ENCODE measurements at places on chromosomes 6 and 20. TPM values are rescaled to one million over a fixed set of nuclear protein-coding genes. Genes with fewer than 3 reads are reported as not detected.

- no peak overlapping the region for H3K4me3 ChIP-seq
- no peak for DNase-seq
- H3K27me3 ChIP-seq: no peaks in the 10 kb centered on the region
- peaks cover 10% of the 10 kb centered on the region for H3K4me1 ChIP-seq
- no peak overlapping the region for H3K27ac ChIP-seq
- no peaks in the 10 kb centered on the region for H3K36me3 ChIP-seq
These were observed 3.9 kb downstream of the RAB44 start for GRCh38 chr6:36701401-36701991.

GRCh38 chr6:14660806-14661579 lies 543.4 kb downstream of the CD83 start:
- H3K27ac ChIP-seq: no peak overlapping the region
- no peaks in the 10 kb centered on the region for H3K4me1 ChIP-seq
- H3K36me3 ChIP-seq: no peaks in the 10 kb centered on the region
- no peak for DNase-seq

DNA sequence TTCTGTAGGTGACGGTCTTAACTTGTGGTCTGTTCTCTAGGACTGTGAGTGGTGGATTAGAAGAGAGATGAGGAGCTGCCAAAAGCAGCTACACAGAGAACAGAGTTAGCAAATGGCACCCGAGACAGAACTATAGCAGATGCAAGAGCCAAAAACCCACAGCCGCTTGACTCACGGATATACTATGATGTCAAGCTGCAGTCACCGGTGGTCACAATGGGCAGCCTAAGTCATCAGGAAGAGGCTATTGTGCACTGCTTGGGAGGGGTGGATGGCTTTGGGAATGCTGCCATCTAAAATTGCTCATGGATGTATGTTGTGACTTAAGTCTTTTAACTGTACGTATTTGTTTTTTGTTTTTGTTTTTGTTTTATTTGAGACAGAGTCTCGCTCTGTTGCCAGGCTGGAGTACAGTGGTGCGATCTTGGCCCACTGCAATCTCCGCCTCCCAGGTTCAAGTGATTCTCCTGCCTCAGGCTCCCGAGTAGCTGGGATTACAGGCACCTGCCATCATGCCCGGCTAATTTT lies at the start of gene GTSF1L:
Gene GTSF1L (minus strand): TSS at position 192 of the 528 bp plus-strand sequence. CDS start 308 bp downstream, outside the sequence.
- H3K4me3 ChIP-seq: no peak within 1 kb of the TSS
- no peak within 1 kb of the TSS for H3K27ac ChIP-seq
- peaks cover 10% of the 10 kb centered on the region for H3K27me3 ChIP-seq
- no peak for DNase-seq
- H3K4me1 ChIP-seq: no peaks in the 10 kb centered on the region

DNA sequence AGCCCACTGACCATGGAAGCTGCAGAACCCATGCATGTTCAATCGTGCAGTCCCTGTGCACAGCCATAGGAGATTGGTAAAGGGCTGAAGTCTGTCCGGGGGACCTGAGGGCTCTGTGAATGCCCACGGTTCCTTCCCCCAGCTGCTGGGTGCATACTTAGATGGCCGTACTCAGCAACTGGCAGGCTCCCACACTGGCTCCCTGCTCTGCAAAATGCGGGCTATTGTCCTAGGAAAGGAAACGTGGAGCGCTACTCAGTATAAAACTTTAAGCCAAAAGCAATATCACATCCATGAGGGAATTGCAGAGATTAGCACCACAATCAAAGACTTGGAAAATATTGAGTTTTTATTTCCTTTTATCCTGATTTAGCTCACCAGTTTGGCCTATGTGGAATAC lies 202.0 kb downstream of the WDR27 start:
- no peaks in the 10 kb centered on the region for H3K36me3 ChIP-seq
- H3K4me3 ChIP-seq: no peak overlapping the region
- H3K27ac ChIP-seq: no peak overlapping the region
- no peaks in the 10 kb centered on the region for H3K27me3 ChIP-seq

- H3K4me3 ChIP-seq: no peak overlapping the region
- H3K36me3 ChIP-seq: no peaks in the 10 kb centered on the region
- no peaks in the 10 kb centered on the region for H3K27me3 ChIP-seq
- H3K27ac ChIP-seq: no peak overlapping the region
These were observed 148.5 kb upstream of the PDE7B start for GRCh38 chr6:135703007-135703406.

DNA sequence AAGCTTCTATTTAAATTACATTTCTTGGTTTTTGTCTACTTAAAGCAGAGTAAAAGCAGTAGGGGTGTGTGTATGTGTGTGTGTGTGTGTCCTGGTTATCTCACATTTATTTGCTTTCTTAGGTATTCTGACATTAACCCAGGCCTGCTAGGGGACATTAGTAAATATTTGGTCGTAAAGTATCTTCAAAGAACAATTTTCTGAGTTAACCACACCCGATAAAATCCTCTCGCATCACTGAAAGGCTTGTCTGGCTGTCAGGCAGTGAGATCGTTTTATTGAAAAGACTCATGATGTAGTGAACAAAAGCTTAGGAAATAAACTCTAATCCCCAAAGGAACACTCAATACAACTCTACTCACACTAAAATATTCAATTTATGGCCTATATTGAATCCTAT lies 77.9 kb downstream of the ZNF217 start:
- H3K27me3 ChIP-seq: no peaks in the 10 kb centered on the region
- H3K27ac ChIP-seq: no peak overlapping the region
- H3K4me1 ChIP-seq: no peaks in the 10 kb centered on the region
- no peak overlapping the region for H3K4me3 ChIP-seq

GRCh38 chr20:3652676-3653596 lies 10.3 kb downstream of the GFRA4 start:
- no peak overlapping the region for H3K4me3 ChIP-seq
- no peak overlapping the region for H3K27ac ChIP-seq
- no peak for DNase-seq

DNA sequence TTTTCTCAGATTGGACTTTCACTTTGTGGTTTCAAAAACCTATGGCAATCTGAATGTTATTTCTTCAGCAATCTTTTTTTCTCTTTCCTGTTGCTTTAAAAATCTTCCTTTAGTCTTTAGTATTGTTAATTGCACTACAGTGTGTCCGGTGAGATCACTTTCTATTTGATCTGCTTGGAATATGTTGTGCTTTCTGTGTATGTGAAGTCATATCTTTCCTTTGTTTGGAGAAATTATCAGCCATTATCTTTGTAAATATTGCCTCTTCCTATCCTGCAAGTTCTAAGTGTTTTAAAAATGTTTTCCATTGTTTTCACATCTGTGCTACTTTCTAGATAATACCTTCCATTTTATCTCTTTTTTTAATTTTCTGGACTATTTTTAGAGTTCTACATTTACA lies 171.4 kb upstream of the PRSS16 start:
- no peak for DNase-seq
- peaks cover 4% of the 10 kb centered on the region for H3K4me1 ChIP-seq
- H3K27ac ChIP-seq: no peak overlapping the region

- no peak overlapping the region for H3K4me3 ChIP-seq
- H3K4me1 ChIP-seq: peaks cover 6% of the 10 kb centered on the region
- DNase-seq: no peak
These were observed 8.7 kb downstream of the TAF4 start for GRCh38 chr20:62056975-62057374.

- H3K27ac ChIP-seq: no peak overlapping the region
- H3K27me3 ChIP-seq: no peaks in the 10 kb centered on the region
- no peak for DNase-seq
- no peak overlapping the region for H3K4me3 ChIP-seq
- peaks cover 48% of the 10 kb centered on the region for H3K36me3 ChIP-seq
These were observed 33.4 kb downstream of the KCNK5 start for GRCh38 chr6:39195792-39196385.

- no peak for DNase-seq
- no peak overlapping the region for H3K4me3 ChIP-seq
These were observed 138.8 kb upstream of the RNF217 start for GRCh38 chr6:124823240-124824111.

DNA sequence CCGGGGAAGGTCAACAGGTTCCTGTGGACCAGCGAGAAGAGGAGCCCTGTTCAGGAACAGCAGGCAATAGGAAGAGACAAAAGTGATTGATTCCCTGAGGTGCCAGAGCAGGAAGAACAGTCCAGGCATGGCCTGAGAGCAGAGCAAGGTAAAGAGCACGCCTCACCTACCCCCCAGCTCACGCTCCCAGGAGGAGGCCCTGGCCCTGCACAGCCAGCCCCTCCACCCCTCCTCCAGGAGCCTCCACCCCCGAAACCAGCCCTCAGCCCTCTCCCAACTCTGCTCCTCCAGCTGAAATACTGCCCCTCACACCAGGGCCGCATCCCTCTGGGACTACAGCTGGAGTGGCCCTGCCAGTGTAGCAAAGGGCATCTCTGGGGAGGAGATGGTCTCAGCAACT lies 181.9 kb upstream of the QKI start:
- H3K27ac ChIP-seq: no peak overlapping the region
- no peaks in the 10 kb centered on the region for H3K4me1 ChIP-seq
- DNase-seq: no peak

- no peaks in the 10 kb centered on the region for H3K27me3 ChIP-seq
- no peak overlapping the region for H3K4me3 ChIP-seq
These were observed 21.1 kb downstream of the SUMO4 start for GRCh38 chr6:149421132-149421531.

- no peaks in the 10 kb centered on the region for H3K27me3 ChIP-seq
- H3K4me1 ChIP-seq: no peaks in the 10 kb centered on the region
- no peak overlapping the region for H3K4me3 ChIP-seq
- DNase-seq: no peak
- H3K27ac ChIP-seq: no peak overlapping the region
These were observed 809.9 kb downstream of the KIF16B start for GRCh38 chr20:15763366-15763765.

- peaks cover 7% of the 10 kb centered on the region for H3K4me1 ChIP-seq
- H3K27ac ChIP-seq: no peak overlapping the region
- H3K36me3 ChIP-seq: no peaks in the 10 kb centered on the region
- H3K27me3 ChIP-seq: no peaks in the 10 kb centered on the region
- no peak overlapping the region for H3K4me3 ChIP-seq
These were observed 91.8 kb upstream of the NHSL1 start for GRCh38 chr6:138590796-138591709.

- H3K4me1 ChIP-seq: peaks cover 13% of the 10 kb centered on the region
- H3K27ac ChIP-seq: no peak overlapping the region
- no peak overlapping the region for H3K4me3 ChIP-seq
- no peaks in the 10 kb centered on the region for H3K36me3 ChIP-seq
- H3K27me3 ChIP-seq: no peaks in the 10 kb centered on the region
- DNase-seq: no peak
These were observed 143.1 kb upstream of the ARID1B start for GRCh38 chr6:156634048-156634447.

- no peaks in the 10 kb centered on the region for H3K27me3 ChIP-seq
- H3K27ac ChIP-seq: no peak overlapping the region
- no peak overlapping the region for H3K4me3 ChIP-seq
- H3K36me3 ChIP-seq: no peaks in the 10 kb centered on the region
- DNase-seq: no peak
These were observed 273.7 kb downstream of the PTPRK start for GRCh38 chr6:128246472-128247260.

GRCh38 chr6:48067886-48068277 lies 43.1 kb downstream of the PTCHD4 start:
- peak overlapping the region; percentile 36 for H3K4me3 ChIP-seq
- H3K4me1 ChIP-seq: peaks cover 16% of the 10 kb centered on the region
- H3K36me3 ChIP-seq: no peaks in the 10 kb centered on the region
- DNase-seq: no peak
- no peak overlapping the region for H3K27ac ChIP-seq

- H3K4me1 ChIP-seq: peaks cover 13% of the 10 kb centered on the region
- H3K36me3 ChIP-seq: peaks cover 42% of the 10 kb centered on the region
- H3K27ac ChIP-seq: peak overlapping the region; percentile 78
- DNase-seq: no peak
- H3K4me3 ChIP-seq: no peak overlapping the region
These were observed 89.2 kb downstream of the FAM83B start for GRCh38 chr6:54935739-54936138.

DNA sequence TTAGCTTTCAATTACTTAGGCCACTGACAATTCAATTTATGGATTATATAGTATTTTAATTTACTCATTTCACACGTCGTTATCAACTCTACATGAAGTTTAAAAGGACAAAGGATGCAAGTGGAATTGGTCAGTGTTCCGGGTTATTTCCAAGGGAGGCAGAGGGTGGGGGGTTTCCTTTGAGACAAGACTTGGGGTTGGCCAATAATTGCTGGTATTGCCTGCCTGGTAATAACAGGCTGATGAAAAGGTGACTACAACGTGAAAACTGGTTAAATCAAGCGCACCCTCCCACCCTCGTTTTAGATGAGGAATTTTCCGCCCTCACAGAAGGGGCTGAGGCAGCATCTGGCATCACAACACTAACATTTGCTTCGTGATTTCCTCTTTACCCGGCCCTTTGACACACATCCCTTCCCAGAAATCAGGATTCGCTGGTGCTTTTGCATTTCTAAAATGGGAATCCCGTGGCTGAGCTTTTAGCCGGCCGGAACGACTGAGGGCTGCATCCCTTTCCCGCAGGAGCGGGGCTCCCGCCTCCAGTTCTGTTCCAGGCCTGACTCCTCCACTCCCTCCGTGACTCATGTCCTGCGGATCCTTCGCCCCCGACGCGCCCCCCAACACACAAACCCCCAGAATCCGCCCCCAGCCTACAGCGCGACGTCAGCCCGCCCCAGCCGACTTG lies 999 bp upstream of the PIM1 start:
- peak overlapping the region; percentile 86 for H3K4me3 ChIP-seq
- peaks cover 12% of the 10 kb centered on the region for H3K4me1 ChIP-seq
- no peak for DNase-seq
- H3K27ac ChIP-seq: peak overlapping the region; percentile 92
- H3K36me3 ChIP-seq: peaks cover 17% of the 10 kb centered on the region

GRCh38 chr6:4055420-4056041 lies 23.4 kb downstream of the FAM217A start:
- peak overlapping the region; percentile 33 for H3K27ac ChIP-seq
- H3K4me3 ChIP-seq: no peak overlapping the region
- H3K36me3 ChIP-seq: peaks cover 100% of the 10 kb centered on the region
- H3K4me1 ChIP-seq: peaks cover 5% of the 10 kb centered on the region
- no peak for DNase-seq

- peaks cover 14% of the 10 kb centered on the region for H3K4me1 ChIP-seq
- H3K4me3 ChIP-seq: no peak overlapping the region
- no peak for DNase-seq
These were observed 5.5 kb upstream of the CTCFL start for GRCh38 chr20:57530327-57530981.

DNA sequence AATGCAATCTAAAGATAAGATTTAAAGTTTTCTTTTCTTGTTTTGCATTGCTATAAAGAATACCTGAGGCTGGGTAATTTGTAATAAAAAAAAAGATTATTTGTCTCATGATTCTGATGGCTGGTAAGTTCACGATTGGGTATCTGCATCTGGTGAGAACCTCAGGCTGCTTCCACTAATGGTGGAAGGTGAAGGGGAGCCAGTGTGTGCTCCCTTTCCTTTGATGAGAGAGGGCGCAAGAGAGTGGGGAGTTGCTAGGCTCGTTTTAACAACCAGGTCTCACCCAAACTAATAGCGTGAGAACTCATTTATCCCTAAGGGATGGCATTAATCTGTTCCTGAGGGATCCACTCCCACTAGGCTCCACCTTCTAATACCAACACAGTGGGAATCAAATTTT lies 353.2 kb downstream of the BTBD3 start:
- no peak overlapping the region for H3K4me3 ChIP-seq
- H3K27ac ChIP-seq: no peak overlapping the region
- no peaks in the 10 kb centered on the region for H3K4me1 ChIP-seq
- H3K36me3 ChIP-seq: no peaks in the 10 kb centered on the region

KPNA5 gene
- total RNA-seq: 8.2 TPM

UTRN gene
- total RNA-seq: 78.4 TPM

MAP7 gene
- total RNA-seq: 33.0 TPM

ANKRD66 gene
- total RNA-seq: not detected

ADNP gene
- 29.2 TPM for total RNA-seq

TMEM244 gene
- not detected for total RNA-seq

OOEP gene
- total RNA-seq: not detected

EEF1E1 gene
- 67.3 TPM for total RNA-seq

PLN gene
- 16.9 TPM for total RNA-seq

BMP2 gene
- 7.6 TPM for total RNA-seq

ULBP2 gene
- 11.1 TPM for total RNA-seq

PRSS16 gene
- total RNA-seq: 11.2 TPM

PHACTR3 gene
- 0.45 TPM for total RNA-seq
